Activated CD4-positive, alpha-beta T cell treated with anti-CD3 and anti-CD28 coated beads, Interleukin-2, Interleukin-4, amounts not matched to agents 100 ng/mL and 50 ng/mL, durations not matched to agents 16 hours and 8 hours (primary cell): ENCODE measurements at places on chromosomes 2 and 18.
A peak's percentile ranks its signal among the peaks of the same experiment; 100 is the strongest.

GRCh38 chr2:51718881-51719280, 686.9 kb upstream of the NRXN1 start:
- no peak for DNase-seq

DNA sequence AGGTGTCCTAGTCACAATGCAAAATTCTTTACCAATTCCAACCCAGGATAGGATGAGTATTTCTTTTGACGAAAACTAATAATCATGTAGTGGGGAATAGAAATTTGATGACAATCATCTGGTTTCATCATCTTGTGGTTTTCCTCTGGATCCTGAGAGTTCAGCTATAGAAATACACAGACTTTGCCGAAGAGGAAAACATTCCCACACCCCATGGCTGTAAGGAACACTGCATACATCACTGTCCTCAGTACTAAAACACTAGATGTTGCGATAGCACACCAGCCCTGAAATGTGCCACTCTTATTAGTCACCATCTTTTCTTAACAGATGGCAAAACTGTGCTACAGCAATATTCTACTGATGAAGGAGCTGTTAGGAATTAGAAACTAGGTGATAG, 29.4 kb downstream of the CERKL start:
- DNase-seq, result no peak

DNA sequence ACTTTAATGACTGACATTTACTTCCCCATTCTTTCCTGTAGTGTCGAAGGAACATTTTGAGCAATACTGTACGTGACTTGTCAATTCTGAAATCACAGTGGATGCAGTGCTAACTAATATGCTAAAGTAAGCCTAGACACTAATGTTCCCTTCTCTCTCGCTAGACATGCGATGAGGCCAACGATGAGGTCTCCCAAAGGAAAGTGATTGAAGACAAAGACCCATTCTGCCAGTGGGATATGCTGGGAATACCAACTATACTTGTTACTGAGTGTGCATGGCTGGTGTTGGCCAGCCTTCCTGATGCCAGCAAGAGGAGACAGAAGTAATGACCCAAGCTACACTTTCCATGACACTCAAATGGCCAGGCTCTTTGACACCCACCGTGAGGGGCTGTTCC, 2.5 kb upstream of the SERPINE2 start:
- DNase-seq, result no peak

DNA sequence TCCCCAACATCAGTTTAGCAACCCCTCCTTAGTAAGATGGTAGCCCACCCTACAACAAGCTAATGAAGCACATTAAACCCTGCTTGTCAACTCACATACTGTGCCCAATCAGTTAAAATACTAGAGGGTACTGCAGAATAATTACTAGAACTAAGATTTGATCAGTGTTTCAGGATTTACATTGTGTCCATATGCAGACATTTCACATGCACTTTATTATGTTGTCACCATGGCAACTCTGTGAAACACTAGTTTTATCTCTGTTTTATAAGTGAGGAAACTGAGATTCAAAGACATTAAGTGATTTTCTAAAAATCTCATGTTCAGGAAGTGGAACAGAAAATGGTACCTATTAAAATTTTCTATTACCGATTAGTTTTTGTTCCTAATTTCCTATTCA, 61.7 kb downstream of the CYBRD1 start:
- no peak for DNase-seq

DNA sequence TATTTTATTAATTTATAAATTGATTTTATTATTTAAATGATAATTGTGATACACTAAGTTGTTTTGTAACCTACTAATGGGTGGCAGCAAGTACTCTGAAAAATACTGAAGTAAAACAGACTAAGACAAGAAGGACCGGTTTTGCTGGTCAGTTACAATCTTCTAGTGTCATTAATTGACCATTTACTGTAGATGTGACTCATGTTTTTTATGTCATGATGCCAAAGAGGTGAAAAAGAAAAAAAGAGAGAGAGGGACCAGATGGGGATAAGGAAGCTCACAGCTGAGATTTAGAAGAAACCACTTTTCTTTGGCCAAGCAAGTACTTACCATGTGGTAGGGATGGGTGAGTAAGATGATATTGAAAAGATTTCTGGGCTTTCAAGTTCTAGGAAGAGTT, 955.8 kb upstream of the LRRTM1 start:
- DNase-seq, result no peak

DNA sequence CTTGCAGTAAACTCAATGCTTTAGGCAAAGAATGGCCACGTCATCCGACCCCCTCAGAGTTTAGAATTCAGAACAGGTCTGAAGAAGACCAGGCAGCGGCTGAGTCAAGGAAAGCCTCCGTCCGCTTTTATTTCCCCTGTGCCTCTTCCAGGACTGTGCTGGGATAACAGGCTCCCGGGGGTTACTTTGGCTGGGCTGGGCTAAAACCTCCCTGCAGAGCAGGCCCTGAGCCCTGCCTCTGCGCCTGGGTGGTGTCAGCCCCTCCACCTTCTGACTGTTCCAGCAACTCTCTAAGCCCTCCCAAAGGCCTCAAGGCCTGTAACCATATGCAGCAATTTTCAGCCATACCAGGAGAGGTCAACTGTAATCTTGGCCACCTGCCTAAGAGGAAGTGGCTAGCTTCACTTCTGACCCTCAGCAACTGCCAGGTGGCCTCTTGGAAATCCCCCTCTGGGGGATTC, 166.5 kb downstream of the RPIA start:
- no peak for DNase-seq

GRCh38 chr2:72603481-72603880, 222.4 kb downstream of the EXOC6B start:
- DNase-seq, result no peak

GRCh38 chr2:8599421-8600242, 82.2 kb upstream of the ID2 start:
- DNase-seq, result no peak

DNA sequence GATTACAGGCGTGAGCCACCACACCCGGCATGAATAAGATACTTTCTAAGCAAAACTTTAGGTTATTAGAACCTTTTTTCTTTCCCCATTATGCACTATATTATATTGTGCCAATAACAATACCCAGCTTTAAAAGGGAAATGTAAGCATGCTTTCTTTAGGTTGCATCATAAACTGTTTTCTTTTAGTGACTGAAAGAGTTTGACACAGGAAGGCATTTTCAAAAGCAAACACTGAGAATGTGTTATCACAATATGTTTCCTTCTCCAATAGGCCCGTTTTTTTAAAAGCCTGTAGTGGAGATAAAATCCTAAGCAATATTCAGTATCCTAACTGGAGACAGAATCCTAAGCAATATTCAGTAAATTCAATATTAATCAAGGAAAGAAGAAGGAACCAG, 16.7 kb upstream of the EPB41L5 start:
- DNase-seq, result no peak

DNA sequence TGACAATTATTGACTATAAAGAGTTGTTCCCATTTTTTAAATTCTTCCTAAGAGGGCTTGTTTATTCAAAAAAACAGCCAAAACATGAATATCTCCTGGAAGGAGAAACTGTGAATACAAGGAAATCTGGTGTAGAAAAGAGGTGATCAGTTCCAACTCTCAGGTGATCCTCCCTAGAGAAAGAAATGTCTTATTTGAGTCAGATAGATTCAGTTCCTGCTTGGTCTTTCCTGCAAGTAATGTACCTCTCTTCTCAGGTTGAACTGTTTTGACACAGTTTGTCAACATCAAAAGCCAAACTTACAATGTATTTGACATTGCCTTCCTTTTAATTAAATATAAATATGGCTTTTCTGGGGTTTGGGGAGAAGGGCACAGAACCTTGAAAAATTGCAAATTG, 567.4 kb downstream of the ARHGAP15 start:
- no peak for DNase-seq

DNA sequence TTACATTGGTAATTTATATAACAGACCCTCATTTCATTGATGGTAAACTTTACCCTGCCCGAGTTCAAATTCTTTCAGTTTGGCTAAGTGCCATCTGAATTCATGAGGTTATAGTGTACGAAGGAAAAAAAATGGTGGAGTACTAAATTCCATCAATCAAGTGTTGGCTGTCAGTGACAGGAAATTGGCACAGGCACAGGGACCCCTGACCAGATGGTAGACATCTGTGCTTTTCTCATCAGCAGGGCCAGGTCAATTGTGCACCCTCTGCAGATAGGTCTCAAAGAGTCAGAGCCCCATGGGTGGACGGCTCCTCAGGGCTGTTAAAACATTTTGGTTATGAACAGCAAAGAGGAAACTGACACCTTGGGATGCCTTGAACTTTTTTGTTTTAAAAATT, 439.2 kb downstream of the SETBP1 start:
- DNase-seq, result no peak

- DNase-seq, result no peak
Measured at GRCh38 chr2:171789956-171790355, 102.7 kb downstream of the DYNC1I2 start.

GRCh38 chr18:56799756-56800155, 148.6 kb downstream of the WDR7 start:
- no peak for DNase-seq

GRCh38 chr2:188869550-188869949, 104.6 kb upstream of the COL3A1 start:
- no peak for DNase-seq

DNA sequence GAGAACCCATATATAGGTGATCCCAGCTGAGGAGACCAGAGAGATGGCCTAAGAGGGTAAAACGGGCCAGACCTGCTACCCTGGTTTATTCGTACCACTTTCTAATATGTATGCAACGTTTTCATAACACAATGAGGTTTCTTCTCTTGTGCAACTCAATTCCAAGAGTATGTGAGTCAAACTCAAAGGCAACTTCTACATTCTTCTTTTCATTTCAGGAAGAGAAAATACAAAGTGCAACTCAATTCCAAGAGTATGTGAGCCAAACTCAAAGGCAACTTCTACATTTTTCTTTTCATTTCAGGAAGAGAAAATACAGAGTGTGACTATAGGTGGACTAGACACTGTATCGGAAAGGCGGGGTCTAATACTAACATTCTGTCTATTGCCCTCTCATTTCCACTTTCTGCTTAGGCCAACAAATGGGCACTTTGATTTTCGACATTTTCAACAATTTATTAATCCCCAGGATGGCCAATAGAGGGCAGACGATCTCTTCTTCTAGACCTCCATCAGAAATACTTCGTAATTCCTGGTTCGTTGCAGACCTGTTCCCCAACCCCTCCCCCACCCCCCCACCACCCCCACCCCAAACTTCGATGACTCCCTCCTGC, 3.7 kb upstream of the CRIM1 start:
- DNase-seq, result peak; percentile 40

GRCh38 chr2:150097901-150098531, 389.5 kb downstream of the RND3 start:
- no peak for DNase-seq

GRCh38 chr2:32291746-32292145, 14.0 kb downstream of the YIPF4 start:
- no peak for DNase-seq

DNA sequence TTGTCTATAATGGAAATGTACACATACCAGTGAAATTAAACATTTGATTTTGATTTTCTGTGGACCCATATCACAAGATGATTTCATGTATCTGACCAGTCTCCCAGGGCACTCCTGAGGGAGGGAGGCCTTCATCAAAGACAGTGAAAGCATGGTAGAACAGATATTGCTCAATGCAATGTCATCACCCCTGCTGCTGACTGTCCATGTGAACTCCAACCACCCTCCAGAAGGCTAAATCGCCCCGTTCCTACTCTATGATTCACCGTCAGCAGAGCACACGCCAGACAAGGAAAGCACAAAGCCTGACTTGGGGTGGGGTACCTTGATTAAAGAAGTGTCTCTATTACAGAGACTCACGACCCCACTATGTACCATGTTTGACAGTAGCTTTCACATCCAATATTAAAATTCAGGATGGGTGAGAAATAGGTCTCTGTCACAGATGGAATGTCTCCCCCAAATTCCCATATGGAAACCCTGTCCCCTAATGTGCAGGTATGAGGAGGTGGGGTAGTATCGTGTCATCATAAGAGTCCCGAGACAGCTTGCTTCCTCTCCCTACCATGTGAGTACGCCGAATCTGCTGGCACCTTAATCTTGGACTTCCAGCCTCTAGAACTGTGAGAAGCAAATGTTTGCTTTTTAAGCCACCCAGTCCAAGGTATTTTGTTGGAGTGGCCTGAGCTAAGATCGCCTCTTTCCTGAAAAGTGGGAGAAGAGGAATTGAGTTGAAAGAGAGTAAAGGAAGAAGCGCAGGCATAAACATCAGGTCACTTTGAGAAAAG, 42.4 kb downstream of the CYB5A start:
- no peak for DNase-seq

DNA sequence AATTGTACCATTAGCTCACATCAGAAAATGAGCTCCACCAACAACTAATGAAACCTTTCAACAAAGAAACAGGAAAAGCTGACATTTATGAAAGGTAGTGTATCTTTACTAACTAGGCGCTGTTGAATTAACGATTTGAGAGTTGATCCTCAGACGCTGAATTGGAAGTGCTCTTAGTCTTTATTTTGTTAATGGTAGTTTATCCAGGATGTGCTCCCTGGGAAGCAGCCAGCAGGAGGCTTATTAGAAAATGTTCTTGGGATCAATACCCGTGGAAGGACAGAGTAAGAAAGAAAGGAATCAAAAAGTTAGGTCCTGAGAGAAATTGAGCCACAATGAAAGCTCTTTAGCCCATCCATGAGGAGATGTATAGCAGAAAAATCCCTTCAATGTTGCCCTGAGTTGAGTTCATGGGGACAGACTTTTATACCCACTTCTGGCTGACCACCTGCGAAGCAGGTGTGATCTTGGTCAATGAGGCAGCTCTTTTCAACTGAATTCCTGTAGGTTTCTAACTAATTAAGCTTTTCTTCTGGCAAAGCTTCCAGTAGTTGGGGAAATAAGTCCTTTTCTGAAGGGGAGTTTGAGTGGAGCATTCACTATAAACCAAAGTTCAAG, 492.6 kb upstream of the REG3G start:
- DNase-seq, result no peak

GRCh38 chr2:181008407-181008806, 28.0 kb downstream of the UBE2E3 start:
- DNase-seq, result no peak

DNA sequence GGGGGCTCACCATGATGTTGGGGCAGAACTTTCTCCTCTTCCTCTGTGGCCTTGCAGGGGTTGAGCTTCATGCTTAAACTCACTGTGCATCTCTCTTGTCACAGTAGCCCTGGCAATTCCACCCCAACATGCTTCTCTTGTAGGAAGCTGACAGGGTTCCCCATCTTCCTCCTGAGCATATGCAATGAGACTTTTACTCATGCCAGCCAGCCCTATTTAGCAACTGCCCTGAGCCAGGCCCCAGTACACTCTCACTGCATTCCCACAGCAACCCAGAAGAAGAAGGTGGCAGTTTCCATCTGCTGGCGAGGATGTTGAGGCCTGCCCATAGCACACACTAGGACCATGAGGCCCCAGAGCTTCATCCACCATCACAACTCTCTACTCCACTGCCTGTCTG, 72.2 kb upstream of the TEX51 start:
- DNase-seq, result no peak

DNA sequence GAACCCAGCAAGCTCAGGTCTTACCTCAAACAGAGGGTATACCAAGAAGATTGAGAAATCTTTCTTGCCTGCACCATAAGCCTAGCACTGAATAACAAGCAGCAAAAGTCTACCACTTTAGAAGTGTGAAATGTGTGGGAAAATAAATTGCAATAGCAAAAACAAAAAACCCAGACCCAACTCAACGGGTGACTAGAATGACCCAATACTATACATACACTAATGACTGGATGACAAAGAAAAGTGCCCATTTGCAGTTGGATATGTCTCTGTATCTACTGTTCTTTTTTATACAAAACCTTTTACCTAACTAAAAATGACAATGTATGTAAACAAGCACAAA, 950.6 kb downstream of the TRIB2 start:
- DNase-seq, result no peak
